ENCODE measurements at places on chromosomes 1 and 21.

DNA sequence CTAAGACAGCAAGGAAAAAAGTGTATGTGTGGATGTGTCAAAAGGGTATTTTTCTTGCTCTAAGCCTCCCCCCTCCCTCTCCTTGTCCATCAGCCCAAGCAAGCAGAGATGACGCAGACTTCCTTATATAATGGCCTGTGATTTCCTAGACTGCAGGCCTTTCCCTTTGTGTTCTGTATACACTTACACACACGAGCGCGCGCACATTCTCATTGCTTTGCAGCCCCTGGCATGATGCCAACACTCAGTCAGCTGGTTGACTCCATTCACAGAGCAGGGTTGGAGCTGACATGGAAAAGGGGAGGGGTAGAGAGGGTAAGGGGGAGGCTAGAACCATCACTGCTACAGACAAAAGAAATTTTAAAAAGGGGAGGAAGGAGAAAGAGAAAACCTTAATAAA is 41.8 kb downstream of the GATAD2B start:
- peak; percentile 97 for DNase-seq

- no peak for DNase-seq
Observed at GRCh38 chr1:147837129-147837963, 65.2 kb upstream of the GJA8 start.

DNA sequence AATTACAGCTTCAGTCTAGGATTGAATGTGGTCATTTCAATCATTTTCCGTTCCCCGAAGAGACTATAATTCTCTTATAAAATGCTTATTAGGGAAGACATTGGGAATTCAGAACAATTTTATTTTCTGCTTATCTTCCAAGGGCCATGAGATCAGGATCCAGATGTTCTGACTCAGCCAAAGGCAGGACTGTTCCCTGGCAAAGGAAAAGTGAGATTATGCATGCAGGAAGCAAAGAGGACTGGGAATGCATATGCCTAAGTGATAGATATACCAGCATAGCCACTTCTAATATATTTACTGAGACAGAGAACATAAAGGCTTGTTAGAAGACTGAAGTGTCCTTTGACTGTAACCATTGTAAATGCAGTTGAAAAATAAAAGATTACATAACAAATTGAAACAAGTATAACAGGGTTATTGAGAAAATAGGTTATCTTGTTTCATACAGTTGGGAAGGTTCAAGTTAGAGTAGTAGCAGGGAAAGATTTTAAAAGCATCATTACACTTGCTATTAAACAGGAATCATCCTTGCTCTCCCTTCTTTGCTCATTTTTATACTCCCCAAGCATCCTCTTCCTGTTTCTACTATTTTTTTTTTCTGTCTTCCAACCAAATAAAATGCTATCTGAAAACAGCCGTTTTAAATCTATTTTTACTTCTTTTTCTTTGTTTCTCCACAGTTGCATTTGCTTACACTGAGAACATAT is 439.6 kb upstream of the ADAMTS5 start:
- DNase-seq: peak; percentile 36

GRCh38 chr1:1200876-1201810 is 5.2 kb downstream of the TNFRSF18 start:
- DNase-seq: peak; percentile 51

DNA sequence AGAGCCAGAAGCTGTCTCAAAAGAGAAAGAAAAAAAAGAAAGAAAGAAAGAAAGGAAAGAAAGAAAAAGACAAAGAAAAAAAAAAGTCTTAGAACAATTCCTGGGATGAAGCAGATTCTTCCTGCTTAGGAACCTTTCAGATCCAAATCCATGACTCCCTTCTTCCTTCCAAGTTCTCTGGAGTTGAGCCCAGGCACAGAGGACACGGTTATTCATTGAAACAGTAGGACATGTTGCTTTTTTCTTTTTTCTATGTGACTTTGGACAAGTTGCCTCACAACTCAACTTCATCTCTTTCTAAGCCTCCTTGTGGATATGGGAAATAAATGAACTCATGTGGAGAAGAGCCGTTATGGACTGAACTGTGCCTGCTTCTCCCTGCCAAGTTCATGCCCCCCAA is 14.7 kb upstream of the TNFRSF8 start:
- no peak for DNase-seq

- DNase-seq: no peak
Observed at GRCh38 chr1:93960641-93961147, 51.5 kb upstream of the GCLM start.

GRCh38 chr1:11654939-11655808 is 497 bp downstream of the FBXO44 start:
- DNase-seq: no peak

All from mesenchymal stem cell (in vitro differentiated cells and primary cell).